T1000 (cell line): ENCODE measurements at places on chromosomes 1 and 21.

GRCh38 chr1:228958121-228958520, 222.8 kb downstream of the RHOU start:
- no peak for DNase-seq

- no peak for DNase-seq
Observed at GRCh38 chr1:208141610-208142192, 102.5 kb downstream of the PLXNA2 start.

DNA sequence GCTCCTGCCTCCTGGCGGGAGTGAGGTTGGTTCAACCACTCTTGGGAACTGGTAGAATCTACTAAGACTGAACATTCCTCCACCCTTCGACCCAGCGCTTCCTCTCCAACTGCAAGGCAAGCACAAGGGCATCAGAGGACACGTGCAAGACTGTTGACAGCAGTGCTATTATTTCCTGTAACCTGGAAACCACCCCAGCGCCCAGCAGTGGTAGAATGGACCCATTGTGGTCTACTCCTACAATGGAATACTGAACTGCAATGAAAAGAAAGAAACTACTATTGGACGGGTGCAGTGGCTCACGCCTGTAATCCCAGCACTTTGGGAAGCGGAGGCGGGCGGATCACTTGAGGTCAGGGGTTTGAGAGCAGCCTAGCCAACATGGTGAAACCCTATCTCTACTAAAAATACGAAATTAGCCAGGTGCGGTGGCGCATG, 33.0 kb upstream of the TARDBP start:
- DNase-seq: no peak

DNA sequence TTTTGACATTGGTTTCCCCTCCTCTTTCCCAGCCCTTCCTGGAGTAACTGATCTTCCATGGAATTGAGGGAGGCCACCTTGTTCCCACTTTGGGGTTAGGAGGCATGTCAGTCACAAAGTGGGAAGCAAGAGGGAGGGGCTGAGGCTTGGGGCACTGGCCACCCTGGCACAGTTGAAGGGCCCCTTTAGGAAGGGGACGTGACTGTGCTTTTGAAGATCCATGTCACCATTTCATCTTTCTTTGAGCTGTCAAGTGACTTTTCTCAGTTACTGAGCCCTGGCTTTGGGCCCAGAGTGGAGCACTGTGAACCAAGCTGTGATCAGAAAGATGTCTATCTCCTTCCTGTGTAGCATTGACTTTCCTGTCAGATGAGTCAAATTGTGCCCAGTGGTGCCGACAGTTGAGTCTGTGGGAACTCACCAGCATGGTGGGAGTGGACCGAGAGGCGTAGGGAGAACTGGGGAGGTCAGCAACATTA, 38.5 kb upstream of the TDRD10 start:
- DNase-seq: no peak

DNA sequence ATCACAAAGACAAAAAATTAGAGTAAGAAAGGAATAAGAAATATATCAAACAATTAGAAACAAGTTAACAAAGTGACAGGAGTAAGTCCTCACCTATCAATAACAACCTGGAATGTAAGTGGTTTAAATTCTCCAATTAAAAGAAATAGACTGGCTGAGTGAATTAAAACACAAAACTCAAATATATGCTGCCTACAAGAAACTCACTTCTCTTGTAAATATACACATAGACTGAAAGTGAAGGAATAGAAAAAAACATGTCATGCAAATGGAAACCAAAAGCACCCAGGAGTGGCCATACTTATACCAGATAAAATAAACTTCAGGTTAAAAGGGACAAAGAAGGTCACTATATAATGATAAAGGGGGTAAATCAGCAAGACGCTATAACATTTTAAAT, 43.2 kb upstream of the NUF2 start:
- DNase-seq: no peak

- no peak for DNase-seq
Observed at GRCh38 chr1:43510621-43511020, 20.1 kb upstream of the PTPRF start.

- DNase-seq: no peak
Observed at GRCh38 chr1:35507947-35508346, 49.3 kb downstream of the KIAA0319L start.

DNA sequence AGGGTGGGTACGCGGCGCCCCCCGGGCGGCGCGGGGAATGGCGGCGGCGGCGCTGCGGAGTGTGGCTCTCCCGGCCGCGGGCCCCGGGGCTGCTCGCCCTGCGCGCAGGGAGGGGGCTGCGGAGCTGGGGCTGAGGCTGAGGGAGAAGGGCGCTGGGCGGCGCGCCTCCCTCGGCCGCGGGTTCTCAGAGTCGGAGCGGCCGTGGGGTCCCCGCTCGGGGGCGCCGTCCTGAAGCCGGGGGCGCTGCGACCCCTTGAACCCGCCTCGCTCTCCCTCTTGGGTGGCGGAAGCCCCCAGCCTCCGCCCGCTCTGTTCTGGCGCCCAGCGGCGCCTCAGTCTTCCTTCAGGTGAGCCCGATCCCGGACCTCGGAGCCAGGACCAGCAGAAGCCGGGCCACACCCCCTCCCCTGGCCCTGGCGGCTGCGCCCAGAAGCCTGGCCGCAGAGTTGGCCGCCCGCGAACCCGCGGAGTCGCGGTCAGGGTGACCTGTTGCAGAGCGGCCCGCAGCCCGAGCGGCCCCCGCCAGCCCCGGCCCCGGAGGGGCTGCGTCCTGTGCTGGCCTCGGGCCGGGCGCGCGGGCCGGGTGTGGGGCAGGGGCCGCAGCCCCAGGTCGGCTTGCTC, 532 bp downstream of the RALGPS2 start:
- no peak for DNase-seq

DNA sequence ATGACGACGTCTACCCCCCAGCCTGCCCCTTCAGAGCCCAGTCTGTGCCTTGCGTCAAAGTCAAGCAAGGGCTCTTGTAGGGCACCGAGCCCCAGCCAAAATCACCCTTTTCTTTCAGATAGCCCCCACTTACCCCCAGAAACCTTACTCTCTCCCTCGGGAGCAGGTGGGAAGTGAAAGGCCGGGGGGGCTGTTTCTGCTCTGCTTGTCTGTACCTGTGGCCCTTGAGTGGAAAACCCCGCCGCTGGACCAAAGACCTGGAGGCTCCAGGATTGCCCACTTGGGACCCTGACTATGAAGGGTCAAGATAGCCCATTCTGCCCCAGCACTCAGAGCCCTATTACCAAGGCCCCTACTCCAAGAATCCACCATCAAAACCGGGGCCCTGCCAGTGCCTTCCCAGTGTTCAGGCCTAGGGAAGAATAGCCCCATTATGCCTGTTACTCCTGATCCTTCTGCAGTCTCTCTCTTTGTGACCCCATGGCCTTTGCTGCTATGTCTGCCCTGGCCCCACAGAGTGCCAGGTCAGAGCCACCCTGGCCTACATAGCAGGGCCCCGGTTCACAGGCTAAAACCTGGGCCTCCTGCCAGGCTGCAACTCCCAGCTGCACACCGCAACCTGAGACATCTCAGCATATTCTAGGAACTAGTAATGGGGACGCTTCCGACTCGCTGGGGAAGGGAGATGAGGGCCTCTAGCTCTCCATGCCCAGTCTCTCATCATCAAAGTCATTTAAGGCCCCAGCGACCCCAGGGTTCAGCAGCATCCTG, 22.2 kb upstream of the HPDL start:
- DNase-seq: no peak

GRCh38 chr1:186819126-186819525, 9.6 kb upstream of the PLA2G4A start:
- no peak for DNase-seq

GRCh38 chr21:19433623-19434022, 1030.0 kb upstream of the TMPRSS15 start:
- DNase-seq: no peak

- no peak for DNase-seq
Observed at GRCh38 chr1:216461466-216461865, 38.2 kb upstream of the USH2A start.

DNA sequence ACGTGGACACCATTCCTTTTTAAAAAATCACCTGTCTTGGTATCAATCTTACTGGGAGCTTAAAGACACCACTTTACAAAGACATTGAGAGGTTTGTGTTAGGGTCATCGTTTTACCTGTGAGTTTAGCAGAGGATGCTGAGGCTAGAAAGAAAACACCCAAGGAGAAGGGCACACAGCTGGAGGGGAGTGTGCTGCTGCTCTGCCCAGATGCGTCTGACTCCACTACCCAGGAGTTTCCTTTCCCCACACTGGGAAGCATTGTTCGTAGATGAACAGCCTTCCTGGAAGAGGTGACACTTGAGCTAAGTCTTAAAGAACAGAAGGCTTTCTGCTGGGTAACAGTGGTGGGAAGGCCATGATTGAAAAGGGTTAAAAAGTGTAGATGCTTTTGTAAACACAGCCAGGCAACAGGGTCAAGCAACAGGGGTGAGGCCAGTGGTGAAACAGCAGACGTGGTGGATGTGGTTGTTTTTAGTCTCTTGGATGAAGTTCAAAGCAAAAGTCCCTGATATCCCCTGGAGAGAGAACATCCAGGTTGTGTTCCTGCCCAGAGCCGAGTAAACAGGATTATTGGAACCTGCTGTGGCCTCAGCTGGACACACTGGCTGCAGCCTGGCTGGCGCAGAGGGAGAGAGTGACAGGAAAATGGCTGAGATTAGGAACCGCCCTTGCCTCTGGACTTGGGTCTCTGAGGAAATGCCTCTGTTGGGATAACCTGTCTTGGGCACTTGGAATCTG, 198.6 kb upstream of the JUN start:
- no peak for DNase-seq
